ENCODE measurements at places on chromosomes 2 and 18.

DNA sequence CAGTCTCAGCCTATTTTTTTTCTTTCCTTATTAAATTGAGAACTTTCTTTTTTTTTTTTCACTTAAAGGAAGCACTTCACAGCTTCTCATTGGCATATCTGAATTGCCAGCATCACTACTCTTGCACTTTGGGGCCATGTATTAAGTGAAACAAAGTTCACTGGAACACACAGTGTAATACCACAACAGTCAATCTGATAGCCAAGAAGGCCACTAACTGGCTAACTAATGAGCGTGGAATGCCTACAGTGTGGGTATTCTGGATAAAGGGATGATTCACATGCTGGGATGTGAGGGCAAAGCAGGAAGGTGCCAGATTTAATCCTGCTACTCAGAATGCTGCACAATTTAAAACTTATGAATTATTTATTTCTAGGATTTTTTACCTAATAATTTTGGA is 11.7 kb upstream of the C18orf63 start:
- no peak for DNase-seq

GRCh38 chr2:105870062-105870461 is 125.3 kb downstream of the NCK2 start:
- no peak for DNase-seq

GRCh38 chr2:9739531-9739964 is 103.7 kb upstream of the TAF1B start:
- no peak for DNase-seq

DNA sequence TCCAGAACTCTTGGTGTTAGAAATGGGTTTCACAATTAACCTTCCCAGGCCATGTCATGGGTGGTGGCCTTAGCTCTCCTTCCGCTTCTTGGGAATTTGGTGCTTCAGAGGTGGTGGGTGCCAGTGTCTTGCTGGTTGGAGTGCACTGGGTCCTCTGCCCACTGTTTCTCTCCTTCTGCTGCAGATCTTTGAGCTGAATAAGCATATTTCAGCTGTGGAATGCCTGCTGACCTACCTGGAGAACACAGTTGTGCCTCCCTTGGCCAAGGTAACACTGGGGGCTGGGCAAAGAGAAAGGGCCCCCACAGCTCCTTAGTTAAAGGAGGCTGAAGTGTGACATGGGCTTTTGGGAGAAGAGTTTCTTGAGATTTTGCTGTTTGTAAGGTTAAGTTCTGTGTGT is 32.0 kb upstream of the PRLH start:
- no peak for DNase-seq

GRCh38 chr2:209988010-209988409 is 14.4 kb upstream of the RPE start:
- no peak for DNase-seq

DNA sequence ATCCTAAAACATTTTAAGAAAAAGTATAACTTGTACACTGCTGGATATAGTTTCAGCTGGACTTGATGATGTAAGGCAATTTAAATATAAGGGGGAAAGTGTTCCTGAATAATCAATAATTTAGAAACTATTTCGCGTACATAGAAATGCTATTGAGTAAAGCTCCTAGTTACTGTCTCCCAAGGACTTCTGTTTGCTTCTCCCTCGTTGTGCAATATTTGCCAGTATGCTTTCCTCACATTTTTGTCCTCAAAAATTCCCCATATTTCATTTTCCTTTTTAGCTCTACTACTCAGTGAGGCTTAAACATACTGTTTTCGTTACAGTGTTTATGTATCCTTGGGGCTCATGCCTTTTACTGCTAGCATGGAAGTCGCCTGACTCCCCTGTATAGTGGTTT is 36.9 kb downstream of the ATP9B start:
- DNase-seq, result no peak

DNA sequence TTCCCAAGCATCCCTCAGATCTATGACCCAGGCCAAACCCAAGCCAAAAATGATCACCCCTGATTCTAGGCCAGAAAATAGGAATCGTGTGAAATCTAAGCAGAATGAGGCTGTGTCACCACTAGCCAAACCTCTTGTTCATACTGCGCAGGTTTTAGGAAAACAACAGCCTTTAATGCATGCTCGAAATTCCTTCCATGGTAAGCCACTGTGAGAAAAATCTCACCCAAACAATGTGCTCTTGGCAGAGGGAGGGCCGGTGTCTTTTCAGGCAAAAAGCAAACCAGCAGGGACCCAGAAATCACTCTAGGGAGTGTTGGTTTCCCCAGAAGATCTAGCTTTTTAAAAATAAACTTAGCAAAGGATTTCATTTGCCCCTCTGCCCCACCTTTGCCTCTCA is 71.2 kb upstream of the FOSL2 start:
- DNase-seq, result no peak

- DNase-seq, result no peak
Observed at GRCh38 chr2:70356941-70357683, 55.2 kb upstream of the FAM136A start.

- no peak for DNase-seq
Observed at GRCh38 chr2:60818272-60818671, 62.2 kb downstream of the PAPOLG start.

DNA sequence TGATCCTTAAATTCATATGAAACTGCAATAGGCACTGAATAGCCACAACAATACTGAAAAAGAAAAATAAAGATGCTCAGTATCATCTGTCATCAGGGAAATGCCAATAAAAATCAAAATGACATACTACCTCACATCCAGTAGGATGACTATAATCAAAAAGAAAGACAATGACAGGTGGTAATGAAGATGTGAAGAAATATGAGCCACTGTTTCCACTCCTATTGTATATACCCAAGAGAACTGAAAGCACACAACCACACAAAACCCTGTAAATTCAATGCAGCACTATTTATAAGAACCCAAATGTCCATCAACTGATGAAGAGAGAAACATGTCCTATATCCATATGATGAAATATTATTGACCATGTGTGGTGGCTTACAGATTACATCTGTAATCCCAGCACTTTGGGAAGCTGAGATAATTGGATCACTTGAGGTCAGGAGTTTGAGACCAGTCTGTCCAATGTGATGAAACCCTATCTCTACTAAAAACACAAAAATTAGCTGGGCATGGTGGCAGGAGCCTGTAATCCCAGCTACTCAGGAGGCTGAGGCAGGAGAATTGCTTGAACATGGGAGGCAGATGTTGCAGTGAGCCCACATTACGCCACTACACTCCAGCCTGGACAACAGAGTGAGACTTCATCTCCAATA is 39.9 kb downstream of the MAP3K2 start:
- DNase-seq, result no peak

DNA sequence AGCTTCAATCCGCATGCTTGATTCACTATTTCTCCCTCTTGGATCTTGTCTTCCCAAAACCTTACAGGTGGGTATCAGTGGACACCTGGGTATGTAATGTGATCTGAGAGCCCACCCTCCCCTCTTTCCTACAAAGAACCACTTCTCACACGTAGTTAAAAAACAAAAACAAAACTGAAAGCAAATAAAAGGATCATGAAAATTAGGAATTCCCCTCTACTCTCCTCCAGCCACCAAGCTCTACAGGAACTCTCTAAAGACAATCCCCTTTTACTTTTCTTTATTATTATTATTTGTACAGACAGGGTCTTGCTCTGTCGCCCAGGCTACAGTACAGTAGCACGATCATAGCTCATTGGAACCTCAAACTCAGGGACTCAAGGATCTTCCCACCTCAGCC is 40.8 kb upstream of the MYO1B start:
- DNase-seq, result no peak

- DNase-seq, result no peak
Observed at GRCh38 chr18:39781565-39781964, 2173.5 kb upstream of the PIK3C3 start.

- peak; percentile 1 for DNase-seq
Observed at GRCh38 chr2:47724221-47724981, 58.5 kb upstream of the MSH6 start.

DNA sequence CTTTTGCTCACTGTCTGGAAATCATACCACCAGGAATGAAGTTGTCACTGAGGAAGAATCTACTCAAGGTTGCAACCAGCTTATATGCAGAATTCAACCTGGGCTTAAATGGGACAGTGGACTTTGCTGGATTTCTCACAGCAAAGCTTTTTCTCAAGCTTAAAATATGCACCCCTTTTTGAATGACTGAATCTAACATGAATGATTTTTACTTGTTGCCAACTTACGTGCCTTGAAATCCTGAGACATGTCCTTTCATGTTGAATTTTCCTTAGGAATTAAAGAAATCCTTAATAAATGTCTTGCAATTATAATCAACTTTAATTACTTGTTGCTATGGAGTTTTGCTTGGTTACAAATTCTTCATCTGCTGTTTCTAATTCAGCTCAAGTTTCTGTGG is 57.4 kb downstream of the SPP2 start:
- no peak for DNase-seq

GRCh38 chr2:237892478-237892877 is 33.1 kb downstream of the RAMP1 start:
- no peak for DNase-seq

GRCh38 chr18:3347286-3347803 is 85.4 kb downstream of the MYL12B start:
- no peak for DNase-seq

DNA sequence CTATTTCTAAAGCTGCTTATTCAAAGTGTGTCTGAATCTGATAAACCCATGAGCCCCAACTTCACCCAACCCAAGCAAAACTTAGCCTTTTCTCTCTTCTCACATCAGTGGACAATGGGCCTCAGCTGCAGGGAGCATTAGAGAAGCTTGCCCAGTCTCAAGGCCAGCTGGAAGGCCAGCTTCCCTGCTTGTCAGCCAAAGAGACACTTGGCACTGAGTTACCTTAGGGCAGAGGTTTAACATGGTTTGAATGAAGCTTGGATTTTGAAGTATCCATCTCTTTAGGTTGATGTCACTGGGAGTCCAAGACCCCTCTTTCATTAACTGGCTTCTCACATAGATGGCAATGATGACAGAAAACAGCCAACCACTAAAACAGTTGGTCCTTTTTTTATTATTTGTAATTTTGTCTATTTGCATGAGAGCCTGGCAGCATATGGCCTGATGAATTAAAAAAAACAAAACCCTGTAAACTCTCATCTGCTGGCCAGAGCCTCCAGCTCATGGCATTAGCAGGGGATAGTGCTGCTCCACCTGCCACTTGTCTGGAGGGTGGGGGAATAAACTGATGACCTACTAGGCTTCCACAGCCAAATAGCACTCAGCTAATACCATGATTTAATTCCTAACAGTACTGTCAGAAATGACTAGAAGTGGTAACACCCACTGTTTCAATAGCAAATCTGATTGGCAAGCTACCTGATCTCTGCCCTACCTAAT is 137.0 kb downstream of the UBE2E3 start:
- no peak for DNase-seq

DNA sequence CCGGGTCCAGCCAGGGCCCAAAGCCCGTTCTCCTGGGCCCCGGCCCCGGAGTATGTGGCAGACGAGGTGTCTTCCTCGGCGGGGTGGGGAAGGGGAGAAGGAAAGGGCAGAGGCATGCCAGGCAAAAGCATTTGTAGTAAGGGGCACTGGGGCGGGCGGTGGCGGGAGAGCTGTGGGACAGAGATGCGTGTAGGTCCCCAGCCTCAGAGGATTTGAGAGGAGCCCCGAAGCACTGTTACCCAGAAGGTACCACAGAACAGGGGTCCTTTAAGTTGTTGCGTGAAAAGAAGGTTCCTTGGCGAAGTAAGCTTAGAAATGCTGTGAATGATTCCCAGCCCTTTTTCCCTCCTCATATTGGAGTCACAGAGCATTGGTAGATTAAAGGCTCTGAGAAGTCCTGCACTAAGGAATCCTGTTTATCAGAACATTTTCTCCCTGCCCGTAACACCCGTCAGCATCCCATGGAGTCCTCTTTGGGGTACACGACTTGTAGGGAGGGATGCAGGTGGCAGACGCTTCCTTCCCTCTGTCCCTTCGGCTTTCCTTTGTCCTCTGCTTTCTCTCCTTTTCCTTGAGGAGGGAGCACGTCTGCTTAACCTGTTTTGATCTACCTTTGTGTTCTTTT is 12.5 kb downstream of the GAREM2 start:
- DNase-seq, result no peak

DNA sequence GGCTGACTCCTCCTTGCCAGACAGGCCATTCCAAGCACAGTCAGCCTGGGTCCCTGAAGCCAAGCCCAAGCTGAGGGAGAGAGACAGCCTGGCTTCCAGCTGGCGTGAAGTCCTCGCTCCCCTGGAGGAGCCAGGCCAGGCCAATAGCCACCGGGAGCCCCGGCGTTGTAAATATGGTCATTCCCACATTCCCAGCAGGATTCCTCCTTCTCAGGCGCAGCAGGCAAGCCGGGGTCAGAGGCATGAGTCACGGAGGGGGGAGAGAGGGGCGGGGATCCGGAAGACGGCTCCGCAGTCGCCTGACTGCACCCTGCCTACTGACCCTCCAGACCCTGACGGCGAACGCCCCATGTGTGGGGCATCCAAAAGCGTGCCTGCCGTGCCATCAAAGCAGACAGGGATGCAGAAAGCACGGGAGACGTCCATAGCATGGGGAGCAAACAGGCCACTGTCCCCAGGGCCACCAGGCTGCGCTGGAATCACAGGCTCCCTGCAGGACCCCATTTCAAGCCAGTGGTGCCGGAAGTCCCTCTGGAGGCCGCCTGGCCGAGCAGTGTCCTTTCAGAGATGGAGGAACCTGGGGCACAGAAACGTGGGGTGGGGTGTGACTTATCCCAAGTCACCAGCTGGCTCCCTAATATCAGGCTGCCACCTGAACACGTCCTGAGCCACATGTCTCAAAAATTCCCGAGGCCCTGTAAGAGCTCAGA is 48.2 kb downstream of the TWIST2 start:
- peak; percentile 55 for DNase-seq

DNA sequence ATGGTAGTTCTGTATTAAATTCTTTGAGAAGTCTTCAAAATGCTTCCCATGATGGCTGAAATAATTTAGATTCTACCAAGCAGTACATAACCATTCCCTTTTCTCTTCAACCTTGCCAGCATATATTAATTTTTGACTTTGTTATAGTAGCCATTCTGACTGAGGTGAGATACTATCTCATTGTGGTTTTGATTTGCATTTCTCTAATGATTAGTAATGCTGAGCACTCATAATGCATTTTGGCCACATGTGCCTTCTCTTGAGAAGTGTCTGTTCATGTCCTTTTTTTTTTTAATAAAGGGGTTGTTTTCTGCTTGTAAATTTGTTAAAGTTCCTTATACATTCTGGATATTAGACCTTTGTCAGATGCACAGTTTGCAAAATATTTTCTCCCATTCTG is 173.9 kb downstream of the CALCRL start:
- no peak for DNase-seq

- no peak for DNase-seq
Observed at GRCh38 chr2:74513605-74514367, 464 bp upstream of the TLX2 start.

Data from skeletal muscle cell (primary cell).